ENCODE measurements at places on chromosomes 7 and 10. TPM values are rescaled to one million over a fixed set of nuclear protein-coding genes. Genes with fewer than 3 reads are reported as not detected.

DNA sequence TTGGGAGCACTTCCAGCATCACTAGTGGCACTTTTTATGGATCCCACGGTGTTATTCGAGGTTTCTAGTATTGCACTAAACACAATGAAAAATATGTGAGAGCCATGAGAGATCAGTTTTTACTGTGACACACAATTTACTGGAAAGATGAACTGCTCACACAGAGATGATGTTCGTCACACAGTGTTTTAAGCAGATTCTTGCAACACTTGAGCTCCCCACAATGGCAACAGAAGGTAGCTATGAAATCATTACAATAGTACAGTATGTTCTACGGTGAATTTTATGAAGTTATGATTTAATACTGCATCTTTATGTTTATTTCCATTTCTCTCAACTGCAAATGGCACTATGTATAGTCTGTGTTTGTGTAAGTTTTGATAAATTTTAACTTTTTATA is 27.4 kb upstream of the ENTPD1 start:
- DNase-seq: no peak

GRCh38 chr10:31317652-31318381 is 1.2 kb upstream of the ZEB1 start:
- no peak for DNase-seq

GRCh38 chr10:45180946-45181875 is 134.2 kb downstream of the OR13A1 start:
- DNase-seq: no peak

- peak; percentile 84 for DNase-seq
Measured at GRCh38 chr10:12710594-12711349, 290.7 kb downstream of the CCDC3 start.

The NRAP gene
- not detected for polyA plus RNA-seq

DNA sequence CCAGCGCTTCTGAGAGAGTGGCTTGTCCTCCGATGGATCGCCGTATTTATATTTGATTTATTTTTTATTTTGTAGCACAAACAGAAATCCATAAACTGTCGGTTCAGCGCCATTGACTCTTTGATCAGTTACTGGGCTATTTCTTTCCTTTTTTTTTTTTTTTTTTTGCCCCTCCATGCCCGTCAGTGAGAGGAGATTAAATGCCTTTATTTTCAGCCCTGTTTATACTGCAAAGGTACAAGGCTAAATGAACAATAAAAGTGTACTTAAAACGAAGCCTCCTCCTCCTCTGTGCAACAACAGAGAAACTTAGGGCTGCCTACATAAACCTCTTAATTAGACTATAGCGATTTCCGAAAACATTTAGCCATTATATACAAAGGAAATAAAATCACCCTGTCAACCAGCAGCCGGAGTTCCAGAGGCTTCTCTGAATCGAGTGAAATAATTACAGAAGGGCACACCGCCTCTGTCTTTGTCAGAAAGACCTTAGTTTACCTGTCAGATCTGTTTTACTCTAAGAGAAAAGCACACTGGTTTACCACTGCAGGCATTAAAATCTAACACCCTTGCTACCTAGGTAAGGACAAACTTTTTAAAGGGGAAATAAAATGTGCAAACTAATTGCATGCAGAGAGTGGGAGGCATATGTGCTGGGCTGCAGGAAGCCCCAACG is 3.5 kb downstream of the EBF3 start:
- no peak for DNase-seq

DNA sequence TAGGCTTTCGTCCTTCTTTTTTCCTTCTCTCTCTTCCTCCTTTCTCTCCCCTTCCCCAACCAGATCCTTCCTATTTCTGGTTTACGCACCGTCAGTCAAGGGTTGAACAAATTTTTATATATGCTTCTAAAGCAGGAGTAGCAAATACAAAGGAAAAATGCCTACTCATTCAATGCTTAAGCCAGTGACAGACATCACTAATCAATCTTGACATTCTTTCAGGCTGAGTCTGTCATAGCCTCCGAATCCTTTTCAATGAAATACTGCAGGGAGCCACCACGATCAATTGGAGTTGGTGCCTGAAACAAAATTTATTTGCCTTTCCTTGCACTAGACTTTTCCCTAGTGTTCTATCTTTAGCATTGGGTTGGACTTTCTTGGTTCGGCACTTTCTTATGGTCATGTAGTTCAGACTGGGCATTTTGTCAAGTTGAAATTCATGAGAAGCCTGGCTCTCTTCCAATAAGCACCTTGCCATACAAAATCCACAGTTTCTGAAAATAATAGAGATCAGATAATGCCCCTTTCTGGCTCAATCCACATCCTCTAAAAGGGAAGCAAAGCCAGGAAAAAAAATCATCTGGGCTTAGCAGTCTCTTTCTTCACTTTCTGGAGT is 239.5 kb upstream of the PLXNA4 start:
- DNase-seq: no peak

GRCh38 chr7:157825325-157825724 is 488.5 kb downstream of the DNAJB6 start:
- DNase-seq: no peak

DNA sequence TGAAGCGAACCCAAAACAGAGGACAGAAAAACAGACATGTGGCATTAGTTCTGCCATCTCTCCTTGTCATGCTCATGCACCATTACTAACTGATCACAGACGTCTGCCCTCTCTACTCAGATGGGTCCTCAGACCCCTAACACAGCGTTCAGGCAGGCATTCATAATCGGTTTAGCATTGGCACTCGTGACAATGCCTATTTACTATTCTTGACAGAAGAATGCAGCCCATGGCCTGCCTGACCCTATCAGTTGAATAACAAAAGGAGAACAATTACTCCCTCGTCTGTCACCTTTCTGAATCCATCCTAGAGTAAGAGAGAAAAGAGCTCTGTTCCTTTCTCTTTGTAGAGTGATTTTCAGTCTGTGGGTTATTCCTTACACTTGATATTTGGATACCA is 194.6 kb upstream of the PHYHIPL start:
- no peak for DNase-seq

DNA sequence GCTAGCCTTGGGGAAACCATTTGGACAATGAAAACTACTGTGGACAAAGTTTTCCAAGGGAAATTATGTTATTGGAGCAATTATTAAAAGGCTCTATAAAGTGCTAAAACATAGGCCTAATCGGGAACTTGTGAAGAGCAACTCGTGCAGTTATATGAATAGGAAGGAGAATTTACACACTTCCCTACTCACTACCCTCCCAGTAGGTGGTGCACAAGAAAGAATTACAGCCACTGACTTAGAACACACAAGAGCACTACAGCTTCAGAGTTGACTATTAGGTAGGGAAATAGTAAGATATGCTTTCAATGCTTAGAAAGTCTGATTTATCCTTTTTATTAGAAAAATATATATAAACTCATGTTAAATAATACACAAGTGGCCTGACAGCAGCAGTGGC is 47.2 kb downstream of the GSAP start:
- DNase-seq: peak; percentile 36

The LGI1 gene
- not detected for polyA plus RNA-seq

- DNase-seq: no peak
Measured at GRCh38 chr7:110803602-110804143, 287.3 kb upstream of the LRRN3 start.

- no peak for DNase-seq
Measured at GRCh38 chr7:102918845-102919244, 6.0 kb downstream of the LRRC17 start.

DNA sequence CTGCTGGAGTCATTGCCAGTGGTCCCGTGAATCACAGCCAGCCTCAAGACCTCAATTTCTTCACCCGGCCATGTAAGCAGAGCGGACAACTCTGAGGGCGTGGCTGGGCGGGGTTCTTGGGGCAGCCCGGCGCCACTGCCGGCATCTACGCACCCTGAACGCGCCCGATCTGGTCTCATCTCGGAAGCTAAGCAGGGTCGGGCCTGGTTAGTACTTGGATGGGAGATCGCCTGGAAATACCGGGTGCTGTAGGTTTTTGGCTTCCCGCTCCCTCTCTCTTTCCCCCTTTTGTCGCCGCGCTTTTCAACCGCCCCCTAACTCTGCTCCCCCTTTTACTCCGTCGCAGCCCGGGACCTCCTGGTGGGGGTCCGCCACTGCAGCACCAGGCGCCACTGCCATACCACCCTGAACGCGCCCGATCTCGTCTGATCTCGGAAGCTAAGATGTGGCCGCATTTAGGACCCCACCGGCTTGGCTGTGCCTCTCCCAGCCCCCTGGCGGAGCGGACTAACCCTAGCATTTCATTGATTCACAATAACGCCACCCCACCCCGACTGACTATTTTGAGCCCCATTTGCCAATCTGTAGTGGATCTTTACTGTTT is 25.3 kb downstream of the GARIN1A start:
- peak; percentile 80 for DNase-seq

The PGAM2 gene
- not detected for polyA plus RNA-seq

DNA sequence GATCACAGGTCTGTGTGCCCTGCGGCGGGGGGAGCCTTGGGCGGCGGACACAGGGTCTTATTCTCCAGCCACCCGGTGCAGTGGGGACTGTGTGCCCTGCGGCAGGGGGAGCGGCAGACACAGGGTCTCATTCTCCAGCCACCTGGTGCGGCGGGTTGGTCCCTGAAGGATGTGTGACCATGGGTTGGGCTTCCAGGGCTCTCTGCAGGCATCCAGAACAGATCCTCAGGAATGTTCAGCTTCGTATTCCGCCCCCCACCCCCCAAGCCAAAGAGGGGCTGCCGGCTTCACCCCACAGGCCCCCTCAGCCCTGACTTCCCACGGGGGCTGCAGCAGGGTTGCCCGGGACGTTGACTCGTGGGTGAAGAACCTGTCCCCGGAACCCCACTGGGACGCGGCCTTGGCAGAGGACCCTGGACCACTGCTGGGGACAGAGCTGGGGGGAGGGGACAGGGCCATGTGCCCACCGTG is 154.5 kb upstream of the PPP2R2D start:
- DNase-seq: no peak

- DNase-seq: no peak
Measured at GRCh38 chr10:33070101-33070500, 112.1 kb upstream of the ITGB1 start.

The ASIC3 gene
- 7.5 TPM for polyA plus RNA-seq
